ENCODE measurements at places on chromosomes 6 and 20. TPM values are rescaled to one million over a fixed set of nuclear protein-coding genes. Genes with fewer than 3 reads are reported as not detected.
A peak's percentile ranks its signal among the peaks of the same experiment; 100 is the strongest.

The RHAG gene
- total RNA-seq, result not detected

The RAB23 gene
- 2.0 TPM for total RNA-seq

DNA sequence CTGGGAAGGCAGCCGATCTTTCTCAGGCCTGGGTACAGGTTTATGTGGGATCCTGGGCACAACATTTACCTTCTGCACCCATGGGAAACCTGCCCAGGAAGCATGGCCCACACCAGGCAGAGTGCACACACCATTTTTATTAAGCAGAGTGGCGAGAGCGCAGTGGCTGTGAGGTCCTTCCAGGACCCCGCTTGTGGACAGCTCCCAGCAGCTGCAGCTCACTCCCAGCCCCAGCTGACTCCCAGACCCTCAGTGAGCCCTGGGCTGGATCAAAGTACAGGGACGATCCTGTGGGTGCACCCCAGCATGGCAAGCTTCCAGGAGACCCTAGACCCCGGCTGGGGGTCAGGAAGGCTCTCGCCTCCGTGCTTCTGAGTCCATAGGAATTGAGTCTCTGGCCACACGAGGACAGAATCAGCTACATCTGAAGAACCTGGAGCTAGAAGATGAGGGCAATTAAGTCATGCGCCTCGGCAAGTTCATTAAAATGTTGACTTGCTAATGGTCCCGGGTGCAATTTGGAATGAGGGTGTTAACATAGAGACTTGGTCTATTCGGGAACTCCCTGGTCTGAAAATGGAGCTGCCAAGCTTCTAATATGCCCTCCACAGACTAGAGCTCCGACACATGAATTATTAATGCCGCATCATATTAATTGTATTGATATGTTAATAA lies 65.4 kb upstream of the SLCO4A1 start:
- DNase-seq, result no peak

DNA sequence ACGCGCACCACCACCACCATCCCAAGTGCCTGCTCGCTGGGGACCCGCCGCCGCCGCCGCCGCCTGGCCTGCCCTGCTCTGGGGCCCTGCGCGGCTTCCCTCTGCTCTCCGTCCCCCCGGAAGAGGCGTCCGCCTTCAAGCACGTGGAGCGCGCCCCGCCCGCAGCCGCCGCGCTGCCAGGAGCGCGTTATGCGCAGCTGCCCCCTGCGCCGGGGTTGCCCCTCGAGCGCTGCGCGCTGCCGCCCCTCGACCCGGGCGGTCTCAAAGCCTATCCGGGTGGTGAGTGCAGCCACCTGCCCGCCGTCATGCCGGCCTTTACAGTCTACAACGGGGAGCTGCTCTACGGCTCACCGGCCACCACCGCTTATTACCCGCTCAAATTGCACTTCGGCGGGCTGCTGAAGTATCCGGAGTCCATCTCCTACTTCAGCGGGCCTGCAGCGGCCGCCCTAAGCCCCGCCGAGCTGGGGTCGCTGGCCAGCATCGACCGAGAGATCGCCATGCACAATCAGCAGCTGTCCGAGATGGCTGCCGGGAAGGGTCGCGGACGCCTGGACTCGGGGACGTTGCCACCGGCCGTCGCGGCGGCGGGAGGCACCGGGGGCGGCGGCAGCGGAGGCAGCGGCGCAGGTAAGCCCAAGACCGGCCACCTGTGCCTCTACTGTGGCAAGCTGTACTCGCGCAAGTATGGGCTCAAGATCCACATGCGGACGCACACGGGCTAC lies 7.2 kb downstream of the PRDM13 start:
- DNase-seq, result no peak

GRCh38 chr6:162251257-162251656 lies 476.3 kb downstream of the PRKN start:
- no peak for DNase-seq

The BNIP5 gene
- not detected for total RNA-seq

DNA sequence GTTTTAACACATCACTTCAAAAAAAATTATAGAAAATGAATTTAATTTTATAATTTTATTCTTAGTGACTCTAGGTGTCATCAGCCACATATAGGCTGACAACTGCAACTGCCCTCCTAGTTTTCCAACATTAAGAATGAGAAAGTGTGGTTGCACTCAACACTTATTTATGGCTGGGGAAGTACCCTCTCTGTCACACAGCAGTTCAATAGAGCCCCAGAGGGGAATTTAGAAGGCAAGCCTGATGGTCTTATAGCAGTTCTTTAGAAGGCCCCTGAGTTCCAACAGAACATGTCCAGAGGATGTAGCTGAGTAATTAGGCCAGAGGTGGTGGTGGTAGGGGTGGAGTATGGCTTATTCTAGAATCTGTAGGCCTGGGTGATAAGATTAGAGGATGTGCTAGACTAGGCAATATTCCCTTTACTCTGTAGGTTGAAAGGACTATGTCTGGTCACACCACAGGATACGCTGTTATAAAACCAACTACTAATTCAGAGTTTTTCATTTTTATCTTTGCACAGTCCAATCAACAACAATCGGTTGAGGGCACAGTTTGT lies 226.5 kb upstream of the CITED2 start:
- peak; percentile 7 for DNase-seq

- DNase-seq, result no peak
Observed at GRCh38 chr6:106745197-106745770, 115.9 kb downstream of the QRSL1 start.

The CAPN11 gene
- total RNA-seq, result 0.23 TPM

The LTA gene
- 1,366 TPM for total RNA-seq

The BTNL2 gene
- not detected for total RNA-seq

GRCh38 chr6:32883789-32884188 lies 29.8 kb downstream of the PSMB9 start:
- no peak for DNase-seq

The CITED2 gene
- 14.5 TPM for total RNA-seq

- DNase-seq, result no peak
Observed at GRCh38 chr20:60583741-60584140, 625.5 kb downstream of the CDH26 start.

All from activated naive CD4-positive, alpha-beta T cell treated with anti-CD3 and anti-CD28 coated beads, Interleukin-2, amount 50 U/mL, for 72 hours (primary cell).